Stomach (tissue), 19 donors: ENCODE measurements at places on chromosomes 1 and 21. TPM values are rescaled to one million over a fixed set of nuclear protein-coding genes. Genes with fewer than 3 reads are reported as not detected.
A peak's percentile ranks its signal among the peaks of the same experiment; 100 is the strongest.

GRCh38 chr1:6695868-6696267, 5.7 kb downstream of the DNAJC11 start:
- H3K36me3 ChIP-seq: no peaks in the 10 kb centered on the region
- no peak overlapping the region for H3K4me3 ChIP-seq
- H3K4me1 ChIP-seq: peaks cover 17% of the 10 kb centered on the region
- no peak for DNase-seq

DNA sequence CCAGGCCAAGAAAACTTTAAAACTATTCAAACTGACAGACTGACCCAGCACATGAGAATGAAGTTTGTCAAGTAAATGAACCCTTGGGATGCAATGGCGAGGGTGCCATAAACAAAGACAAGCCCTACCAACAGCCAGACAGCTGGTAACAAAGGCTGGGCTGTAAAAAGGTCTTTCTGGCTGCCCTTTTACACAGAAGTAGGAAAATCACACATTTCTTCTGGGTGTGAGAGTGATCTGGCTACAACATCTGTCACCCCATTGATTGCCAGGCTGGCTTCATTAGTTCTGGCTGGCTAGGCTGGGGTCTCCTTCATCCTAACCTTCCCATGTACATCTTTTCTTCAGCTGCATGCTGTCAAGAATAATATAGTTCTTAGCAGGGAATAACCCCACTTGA, 83.6 kb upstream of the FOXD3 start:
- H3K36me3 ChIP-seq: no peaks in the 10 kb centered on the region
- no peaks in the 10 kb centered on the region for H3K27me3 ChIP-seq
- H3K4me3 ChIP-seq: no peak overlapping the region
- H3K27ac ChIP-seq: no peak overlapping the region
- H3K4me1 ChIP-seq: no peaks in the 10 kb centered on the region

DNA sequence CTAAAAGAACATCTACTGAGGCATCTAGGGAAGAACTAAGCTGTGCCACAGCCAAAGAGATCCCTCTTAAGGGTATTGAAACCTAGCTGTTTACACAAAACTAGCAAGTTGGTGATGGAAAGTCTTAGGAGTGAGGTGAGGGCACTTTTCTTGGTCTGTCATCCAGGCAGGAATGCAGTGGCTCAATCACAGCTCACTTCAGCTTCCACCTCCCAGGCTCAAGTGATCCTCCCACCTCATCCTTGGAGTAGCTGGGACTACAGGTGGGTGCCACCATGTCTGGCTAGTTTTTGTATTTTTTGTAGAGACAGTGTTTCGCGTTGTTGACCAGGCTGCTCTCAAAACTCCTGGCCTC, 2.4 kb downstream of the PLEKHO1 start:
- H3K27me3 ChIP-seq: peaks cover 5% of the 10 kb centered on the region
- DNase-seq: peak; percentile 34

- H3K4me1 ChIP-seq: peaks cover 81% of the 10 kb centered on the region
- H3K27ac ChIP-seq: peak overlapping the region; percentile 38
- H3K4me3 ChIP-seq: peak overlapping the region; percentile 68
- no peak for DNase-seq
- H3K36me3 ChIP-seq: no peaks in the 10 kb centered on the region
Observed at GRCh38 chr1:8021676-8022266, 4.3 kb downstream of the ERRFI1 start.

GRCh38 chr1:10866321-10867093, 70.1 kb upstream of the CASZ1 start:
- no peaks in the 10 kb centered on the region for H3K27me3 ChIP-seq
- DNase-seq: peak; percentile 73
- no peak overlapping the region for H3K27ac ChIP-seq
- H3K4me1 ChIP-seq: peaks cover 18% of the 10 kb centered on the region
- H3K4me3 ChIP-seq: peak overlapping the region; percentile 55
- no peaks in the 10 kb centered on the region for H3K36me3 ChIP-seq

GRCh38 chr1:172139196-172139595, 281.3 kb upstream of the C1orf105 start:
- H3K4me1 ChIP-seq: peaks cover 42% of the 10 kb centered on the region

GRCh38 chr1:46150085-46150484, 17.7 kb upstream of the PIK3R3 start:
- H3K27me3 ChIP-seq: no peaks in the 10 kb centered on the region
- no peak overlapping the region for H3K27ac ChIP-seq
- no peak for DNase-seq
- H3K4me1 ChIP-seq: no peaks in the 10 kb centered on the region
- no peaks in the 10 kb centered on the region for H3K36me3 ChIP-seq
- no peak overlapping the region for H3K4me3 ChIP-seq

The WNT9A gene
- 1.7 TPM for total RNA-seq
